ENCODE measurements at places on chromosomes 2 and 18. TPM values are rescaled to one million over a fixed set of nuclear protein-coding genes. Genes with fewer than 3 reads are reported as not detected.

SERPINB13 gene
- not detected for total RNA-seq

RTP5 gene
- 0.10 TPM for total RNA-seq

LIMS4 gene
- total RNA-seq: 8.2 TPM

ERFE gene
- 0.79 TPM for total RNA-seq

SFT2D3 gene
- total RNA-seq: 4.3 TPM
